ENCODE measurements at places on chromosomes 7 and 10.
A peak's percentile ranks its signal among the peaks of the same experiment; 100 is the strongest.

- no peak for DNase-seq
Measured at GRCh38 chr10:86922553-86922961, 34.9 kb downstream of the MMRN2 start.

GRCh38 chr10:132355297-132355696, 23.3 kb downstream of the LRRC27 start:
- DNase-seq: no peak

DNA sequence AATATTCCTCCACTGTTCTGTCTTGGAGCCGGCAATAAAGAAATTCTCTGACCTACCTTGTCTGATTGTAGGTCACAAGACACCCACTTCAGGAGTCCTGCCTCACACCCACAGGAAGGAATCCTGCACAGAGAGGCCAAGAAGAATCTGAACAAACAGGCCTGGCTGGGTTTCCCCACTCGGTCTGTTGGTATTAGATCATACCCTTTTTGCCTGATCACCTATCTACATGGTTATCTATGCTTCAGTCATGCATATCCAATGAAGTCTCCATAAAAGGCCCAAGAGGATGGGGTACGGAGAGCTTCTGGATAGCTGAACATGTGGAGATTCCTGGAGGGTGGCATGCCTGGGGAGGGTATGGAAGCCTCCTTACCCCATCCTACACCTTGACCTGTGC, 12.3 kb downstream of the OGDH start:
- DNase-seq: no peak

- no peak for DNase-seq
Measured at GRCh38 chr10:95964756-95965155, 57.0 kb downstream of the CC2D2B start.

GRCh38 chr10:21057436-21057835, 160.3 kb upstream of the NEBL start:
- DNase-seq: no peak

DNA sequence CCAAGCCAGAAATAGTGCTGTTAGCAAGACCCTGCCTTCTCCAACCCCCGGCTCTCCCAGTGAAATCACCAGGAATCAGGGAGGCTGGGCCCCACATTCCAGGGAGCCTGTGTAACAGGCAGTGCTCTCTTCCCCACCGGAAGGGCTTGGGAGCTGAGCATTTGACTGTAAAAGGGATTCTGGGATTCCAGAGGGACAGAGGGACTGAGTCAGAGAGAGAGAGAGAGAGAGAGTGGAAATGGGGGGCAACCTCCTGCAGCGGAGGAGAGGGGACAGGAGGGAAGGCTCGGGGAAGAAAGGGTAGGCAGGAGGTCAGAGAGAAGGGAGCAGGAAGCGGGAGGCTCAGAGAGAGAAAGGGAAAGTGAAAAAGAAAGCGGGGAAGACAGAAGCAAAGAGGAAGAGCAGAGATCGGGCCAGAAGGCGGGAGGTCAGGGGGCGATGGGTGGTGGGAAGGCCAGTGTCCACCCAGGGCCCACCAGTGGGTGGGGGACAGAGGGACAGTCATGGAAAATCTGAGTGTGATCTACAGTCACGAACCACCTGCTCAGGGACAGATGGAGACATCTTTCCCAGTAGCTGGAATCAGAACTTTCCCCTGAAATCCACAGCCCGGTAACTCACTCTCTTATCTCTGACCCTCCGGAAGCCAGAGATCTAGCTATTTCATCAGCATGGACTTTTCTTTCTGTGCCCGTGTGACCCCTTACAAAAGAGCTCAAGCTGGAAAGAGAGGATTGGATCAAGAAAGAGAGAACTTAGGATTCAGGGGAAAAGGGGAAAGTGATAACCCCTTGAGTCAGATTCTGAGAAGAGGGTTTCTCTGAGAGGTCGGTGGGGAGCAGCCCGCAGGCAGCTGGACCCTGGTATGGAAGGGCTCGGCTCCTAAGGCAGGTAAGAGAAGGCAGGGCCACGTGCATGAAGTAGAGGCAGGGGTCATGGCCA, 4.6 kb upstream of the SERPINE1 start:
- DNase-seq: peak; percentile 78

GRCh38 chr10:121179006-121179405, 327.8 kb downstream of the WDR11 start:
- no peak for DNase-seq

DNA sequence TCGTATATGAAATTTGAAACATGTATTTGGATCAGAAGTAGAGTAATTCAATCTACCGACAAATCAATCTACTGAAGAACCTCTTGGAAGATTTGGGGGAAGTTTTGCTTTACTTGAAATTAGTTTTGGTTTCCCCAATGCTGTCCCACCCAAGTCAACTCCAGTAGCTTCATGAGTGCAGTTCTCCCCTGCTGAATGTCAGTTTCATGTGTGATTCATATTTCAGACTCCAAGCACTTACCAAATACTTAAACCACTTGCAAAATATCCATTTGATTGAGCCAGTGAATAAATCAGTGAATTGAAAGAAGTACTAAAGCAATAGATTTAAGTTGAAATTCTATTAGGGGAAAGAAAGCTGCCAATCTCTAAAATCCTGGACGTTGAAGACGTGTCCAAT, 9.3 kb downstream of the CALML5 start:
- DNase-seq: no peak
